Stimulated activated CD8-positive, alpha-beta memory T cell treated with anti-CD3 and anti-CD28 coated beads, Interleukin-7, amount 100 ng/mL, for 24 hours (primary cell): ENCODE measurements at places on chromosomes 2 and 18.

GRCh38 chr2:127022817-127023216, 84.1 kb downstream of the BIN1 start:
- DNase-seq = no peak

- no peak for DNase-seq
These were observed 57.7 kb upstream of the LRP1B start for GRCh38 chr2:142188562-142188961.

GRCh38 chr2:158403237-158403636, 53.3 kb downstream of the CCDC148 start:
- DNase-seq = no peak

DNA sequence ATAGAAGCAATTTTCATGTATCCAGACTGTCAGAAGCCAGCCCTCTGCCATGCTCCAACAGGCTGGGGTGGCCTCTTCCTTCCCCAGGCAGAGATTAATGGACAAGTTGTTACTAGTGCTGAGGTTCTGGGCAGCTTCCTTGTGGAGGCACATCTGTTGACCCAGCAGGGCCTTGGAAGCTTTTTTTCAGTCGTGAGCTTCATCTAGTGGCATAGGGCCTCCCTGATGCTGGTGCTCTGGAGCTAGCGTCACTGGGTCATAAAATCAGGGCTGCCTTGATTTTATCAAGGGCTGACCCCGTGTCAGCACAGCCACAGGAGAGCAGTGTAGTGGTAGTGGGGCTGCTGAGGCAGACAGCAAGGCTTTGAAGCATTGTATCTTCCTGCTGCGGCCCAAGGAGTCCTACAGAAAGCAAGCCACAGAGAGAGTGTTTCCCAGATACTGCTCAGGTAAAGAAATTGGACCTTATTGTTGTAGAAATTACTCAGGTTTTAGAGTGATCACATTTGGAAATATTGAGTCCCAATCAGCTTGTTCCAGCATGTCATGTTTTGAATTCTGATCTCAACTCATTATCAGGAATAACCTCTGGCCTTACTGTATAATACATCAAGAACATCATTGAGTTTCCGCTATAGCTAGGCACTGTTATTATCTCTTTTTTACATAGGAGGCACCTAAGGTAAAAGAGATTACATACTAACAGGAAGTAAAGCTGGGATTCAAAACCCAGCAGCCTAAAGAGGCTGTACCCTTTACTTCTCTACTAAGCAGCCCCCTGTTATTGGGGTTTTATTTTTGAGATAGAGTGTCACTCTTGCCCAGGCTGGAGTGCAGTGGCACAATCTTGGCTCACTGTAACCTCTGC, 92.3 kb upstream of the ALPP start:
- no peak for DNase-seq

GRCh38 chr2:240107477-240107796, 28.7 kb downstream of the COPS9 start:
- DNase-seq = no peak
